ENCODE measurements at places on chromosomes 2 and 18.

DNA sequence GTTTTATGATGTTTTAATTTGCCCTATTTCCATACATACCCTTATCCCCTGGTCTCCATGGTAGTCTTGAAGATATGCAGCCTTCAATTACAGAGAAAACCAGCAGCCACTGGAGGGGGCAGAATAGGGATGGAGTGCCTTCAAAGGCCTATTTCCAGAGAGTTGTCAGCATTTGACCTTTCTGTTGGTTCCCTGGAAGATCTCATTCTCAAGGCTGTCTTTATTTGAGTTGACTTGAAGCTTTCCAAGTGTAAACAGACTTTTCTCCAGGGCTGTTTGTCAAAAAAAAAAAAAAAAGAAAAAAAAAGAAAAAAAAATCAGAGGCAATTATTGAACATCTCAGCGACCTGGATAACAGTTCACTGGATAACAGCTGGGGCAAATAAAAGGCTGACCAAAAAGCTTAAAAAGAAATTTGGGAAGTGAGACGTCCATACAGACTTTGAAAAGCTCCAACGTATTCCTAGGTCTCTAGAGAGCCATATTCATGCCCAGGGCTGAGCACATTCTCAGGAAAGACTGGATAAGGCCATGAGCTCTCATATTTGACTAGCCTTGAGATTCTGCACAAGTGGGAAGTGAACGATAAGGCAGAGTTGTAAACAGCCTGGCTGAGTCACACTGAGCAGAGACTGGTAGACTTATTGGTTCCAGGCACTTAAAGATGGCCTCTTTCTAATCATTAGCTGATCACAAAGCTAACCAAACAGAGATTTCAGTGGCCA is 126.6 kb downstream of the VAPA start:
- no peak for DNase-seq

DNA sequence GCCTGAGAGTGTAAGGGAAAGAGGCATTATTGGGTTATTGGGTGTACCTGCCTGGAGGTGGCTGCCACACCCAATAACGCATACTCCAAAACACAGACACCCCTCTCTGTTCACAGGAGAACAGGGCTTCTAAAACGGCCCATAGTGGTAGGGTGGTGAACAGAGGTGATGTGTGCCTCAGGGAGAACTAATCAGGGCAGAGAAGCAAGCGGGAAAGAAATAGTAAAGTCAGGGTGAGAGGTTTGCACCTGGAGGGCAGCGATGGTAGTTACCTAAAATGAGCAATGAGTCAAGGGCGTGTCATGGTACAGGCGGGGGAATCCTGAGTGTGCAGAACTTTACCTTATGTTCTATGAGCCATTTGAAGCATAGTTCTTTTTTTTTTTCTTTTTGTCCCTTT is 21.6 kb upstream of the VPS4B start:
- no peak for DNase-seq

GRCh38 chr2:71528749-71529148 is 75.4 kb downstream of the DYSF start:
- DNase-seq = no peak

GRCh38 chr2:160372010-160372356 is 121.6 kb downstream of the RBMS1 start:
- DNase-seq = no peak

DNA sequence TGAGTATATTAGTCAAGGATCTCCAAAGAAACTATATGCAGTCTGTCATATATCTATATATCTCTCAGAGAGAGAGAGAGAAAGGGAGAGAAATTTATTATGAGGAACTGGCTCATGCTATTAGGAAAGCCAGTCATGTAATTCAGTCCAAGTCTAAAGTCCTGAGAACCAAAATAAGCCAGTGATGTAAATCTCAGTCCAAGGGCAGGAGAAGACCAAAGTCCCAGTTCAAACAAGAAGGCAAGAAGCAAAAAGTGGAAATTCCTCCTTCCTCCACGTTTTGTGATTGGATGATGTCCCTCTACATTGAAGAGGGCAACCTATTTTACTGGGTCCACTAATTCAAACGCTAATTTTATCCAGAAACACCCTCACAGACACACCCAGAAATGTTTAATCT is 34.2 kb upstream of the SPATS2L start:
- DNase-seq = no peak

GRCh38 chr2:97706708-97707345 is 6.5 kb upstream of the ZAP70 start:
- DNase-seq = no peak

- no peak for DNase-seq
Observed at GRCh38 chr2:120456867-120457266, 110.9 kb downstream of the INHBB start.

DNA sequence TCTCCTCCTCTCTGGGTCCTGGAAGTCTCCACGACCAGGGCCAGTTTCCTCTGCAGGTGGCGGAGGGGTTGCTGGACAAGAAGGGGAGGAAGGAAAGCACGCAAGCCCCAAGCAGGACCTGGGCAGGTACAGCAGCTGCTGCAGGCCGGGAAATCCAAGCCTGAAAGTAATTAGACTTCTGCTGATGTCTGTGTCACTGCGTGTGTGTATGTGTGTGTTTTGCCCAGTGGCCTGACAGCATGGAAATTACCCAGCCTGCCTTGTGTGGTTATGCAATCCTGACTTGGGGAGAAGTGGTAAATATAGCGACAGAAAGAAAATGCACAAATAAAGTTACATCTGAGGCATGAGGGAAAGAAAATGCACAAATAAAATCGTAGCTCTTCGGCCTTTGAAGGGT is 121.8 kb upstream of the ZBTB14 start:
- no peak for DNase-seq

DNA sequence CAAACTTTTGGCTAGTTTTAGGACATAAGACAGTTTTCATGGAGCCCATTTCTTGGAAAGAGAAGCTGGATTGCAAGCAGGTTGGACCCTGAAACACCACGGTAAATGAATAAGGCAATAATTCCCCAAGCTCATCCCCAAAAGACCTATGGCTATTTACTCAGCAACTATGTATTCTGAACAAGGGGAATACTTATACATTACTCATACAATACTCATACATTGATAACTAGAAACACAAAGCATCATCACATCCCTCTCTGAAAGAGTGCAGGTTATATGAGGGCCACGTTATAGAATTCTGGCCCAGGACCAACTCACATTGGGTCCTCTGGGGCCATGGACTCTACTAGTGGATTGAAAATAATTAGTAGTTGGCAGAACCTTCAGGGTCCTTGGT is 154.8 kb downstream of the TMX3 start:
- DNase-seq = no peak

- peak; percentile 73 for DNase-seq
Observed at GRCh38 chr2:117523267-117523666, 291.2 kb upstream of the DDX18 start.

DNA sequence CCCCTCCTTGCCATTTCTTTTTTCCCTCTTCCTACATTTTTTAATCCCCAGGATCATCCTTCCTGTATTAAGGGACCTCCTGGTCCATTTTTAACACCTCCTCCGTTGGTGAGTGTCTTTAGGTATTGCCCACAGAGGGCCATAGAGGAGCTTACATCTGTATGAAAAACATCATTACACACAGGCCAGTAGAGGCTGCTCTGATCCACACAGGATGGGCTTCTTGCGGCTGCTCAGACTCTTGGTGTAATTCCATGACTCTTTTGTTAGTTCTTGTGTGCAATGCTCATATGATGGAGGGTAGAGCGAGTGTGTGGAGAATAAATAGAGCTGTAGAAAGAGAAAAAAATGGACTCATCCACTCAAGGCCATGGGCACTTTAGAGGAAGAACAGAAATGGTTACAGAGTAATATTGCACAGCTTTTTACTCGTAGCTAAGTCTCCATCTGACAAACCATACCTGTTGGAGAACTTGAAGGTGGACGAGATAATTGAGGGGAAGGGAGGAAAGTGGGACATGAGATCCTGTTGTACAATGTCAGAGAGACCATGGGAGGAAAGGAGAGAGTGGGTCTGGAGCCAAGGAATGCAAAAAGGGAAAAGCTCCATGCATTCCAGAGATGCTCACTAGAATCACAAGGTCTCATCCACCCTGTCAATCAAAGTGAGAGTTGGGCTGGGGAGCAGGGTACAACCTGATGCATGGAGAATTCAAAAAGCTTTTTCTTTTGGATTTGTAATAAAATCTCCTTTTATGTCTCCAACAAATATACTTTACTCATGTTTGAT is 129.7 kb upstream of the TNP1 start:
- DNase-seq = no peak

DNA sequence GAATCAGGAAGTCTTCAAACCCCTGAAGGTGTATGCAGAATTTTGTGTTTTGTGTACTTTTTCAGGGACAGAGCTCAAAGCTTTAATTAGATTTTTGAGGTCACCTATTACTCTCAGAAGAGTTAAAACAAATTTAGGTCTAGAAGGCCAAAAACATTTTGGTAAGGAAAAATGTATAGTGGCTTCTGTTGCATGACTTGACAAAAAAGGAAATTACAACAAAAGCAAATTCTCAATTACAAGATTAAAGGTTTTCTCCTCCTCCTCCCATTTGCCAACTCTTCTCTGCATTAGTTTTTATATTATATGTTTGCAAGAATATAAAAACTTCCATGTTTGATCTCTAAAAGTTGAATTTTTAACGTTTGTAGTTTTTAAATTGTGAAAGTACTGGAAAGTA is 4.0 kb downstream of the PIK3C3 start:
- DNase-seq = no peak

GRCh38 chr2:124662946-124663644 is 638.0 kb downstream of the CNTNAP5 start:
- DNase-seq = no peak

DNA sequence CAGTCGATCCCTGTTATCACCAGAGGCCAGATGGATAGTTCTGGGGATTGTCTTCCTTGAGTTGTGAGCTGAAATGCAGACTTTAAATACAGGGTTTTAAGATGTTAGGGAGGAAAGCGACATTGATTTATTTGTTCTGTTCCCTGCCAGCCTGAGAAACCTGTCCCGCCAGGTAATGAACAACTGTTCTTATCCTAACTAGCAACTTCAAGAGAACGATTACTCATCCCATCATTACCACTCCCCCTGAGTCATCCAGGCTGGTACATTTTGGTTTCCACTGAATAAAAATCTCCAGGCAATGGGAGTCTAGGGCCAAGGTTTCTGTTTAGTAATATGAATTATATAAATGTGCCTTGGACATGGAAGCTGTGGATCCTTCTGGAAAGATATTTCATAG is 131.2 kb downstream of the LYPD6B start:
- DNase-seq = peak; percentile 33

DNA sequence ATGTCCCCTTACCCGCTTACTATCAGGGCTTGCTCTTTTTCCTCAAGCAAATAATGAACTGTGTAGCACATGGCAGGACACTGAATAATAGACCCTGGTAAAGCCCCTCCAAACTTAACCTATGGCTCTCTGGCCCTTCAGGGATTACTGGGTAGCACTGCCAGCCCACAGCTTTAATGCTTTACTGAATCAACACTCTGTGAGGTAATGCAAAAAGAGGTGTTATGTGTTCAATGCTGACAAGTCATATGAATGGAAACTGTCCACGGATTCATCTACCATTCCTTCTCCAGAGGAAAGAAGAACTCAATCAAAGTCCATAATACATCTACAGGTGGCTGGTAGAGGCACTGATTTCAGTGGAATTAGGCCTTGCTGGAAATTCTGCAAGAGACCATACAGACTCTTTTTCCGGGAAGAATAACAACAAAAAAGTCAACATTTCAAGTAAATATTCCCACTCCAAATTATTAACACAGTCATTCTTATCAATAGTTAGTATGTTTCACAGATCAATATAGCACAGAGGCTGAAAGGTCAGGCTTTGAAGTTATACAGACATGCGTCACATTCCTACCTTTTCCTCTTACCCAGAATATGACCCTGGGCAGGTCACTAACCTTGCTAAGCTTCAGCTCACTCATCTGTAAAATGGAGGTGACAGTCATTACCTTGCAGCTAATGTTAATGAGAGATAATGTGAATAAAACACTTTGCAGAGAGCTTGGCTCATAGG is 13.8 kb upstream of the MYOM1 start:
- DNase-seq = no peak

- DNase-seq = no peak
Observed at GRCh38 chr2:231567159-231567558, 25.5 kb upstream of the TEX44 start.

DNA sequence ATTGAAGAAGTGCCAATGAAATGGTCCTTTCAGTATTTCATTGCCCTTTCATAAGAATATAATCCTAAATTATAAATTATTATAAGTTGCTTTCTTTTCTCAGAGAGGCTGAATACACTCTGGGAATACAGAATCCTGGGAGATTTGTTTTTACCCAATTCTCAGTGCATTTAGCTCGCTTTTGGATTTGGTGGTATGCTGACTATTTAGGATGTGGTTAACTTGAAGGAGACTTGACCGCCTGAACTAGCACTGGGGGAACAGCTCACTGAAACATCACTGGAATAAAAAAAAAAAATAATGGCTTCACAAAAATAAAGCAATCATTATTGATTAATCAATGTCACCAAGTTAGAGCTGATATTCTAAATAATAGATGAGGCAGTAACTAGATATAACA is 10.2 kb downstream of the TNFAIP6 start:
- no peak for DNase-seq

DNA sequence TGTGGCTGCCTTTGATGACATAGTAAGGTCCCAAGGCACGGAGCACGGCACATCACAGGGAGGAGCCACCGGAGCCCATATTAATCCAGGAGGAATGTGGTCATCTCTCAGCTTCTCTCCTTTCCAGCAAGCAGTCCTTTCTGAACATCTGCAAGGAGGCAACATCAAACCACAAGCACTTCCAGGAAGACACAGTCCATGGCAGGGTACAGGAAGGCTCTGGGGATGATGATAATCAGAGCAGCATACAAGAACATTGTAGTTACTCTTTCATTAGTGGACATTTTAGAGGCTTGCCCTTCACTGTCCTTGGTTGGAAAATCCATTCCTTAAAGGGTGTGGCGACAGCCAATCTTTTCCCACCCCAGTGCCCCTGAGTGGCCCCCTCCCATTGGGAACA is 31.1 kb downstream of the YPEL5 start:
- DNase-seq = no peak

GRCh38 chr2:134289225-134289624 is 35.4 kb downstream of the MGAT5 start:
- no peak for DNase-seq

DNA sequence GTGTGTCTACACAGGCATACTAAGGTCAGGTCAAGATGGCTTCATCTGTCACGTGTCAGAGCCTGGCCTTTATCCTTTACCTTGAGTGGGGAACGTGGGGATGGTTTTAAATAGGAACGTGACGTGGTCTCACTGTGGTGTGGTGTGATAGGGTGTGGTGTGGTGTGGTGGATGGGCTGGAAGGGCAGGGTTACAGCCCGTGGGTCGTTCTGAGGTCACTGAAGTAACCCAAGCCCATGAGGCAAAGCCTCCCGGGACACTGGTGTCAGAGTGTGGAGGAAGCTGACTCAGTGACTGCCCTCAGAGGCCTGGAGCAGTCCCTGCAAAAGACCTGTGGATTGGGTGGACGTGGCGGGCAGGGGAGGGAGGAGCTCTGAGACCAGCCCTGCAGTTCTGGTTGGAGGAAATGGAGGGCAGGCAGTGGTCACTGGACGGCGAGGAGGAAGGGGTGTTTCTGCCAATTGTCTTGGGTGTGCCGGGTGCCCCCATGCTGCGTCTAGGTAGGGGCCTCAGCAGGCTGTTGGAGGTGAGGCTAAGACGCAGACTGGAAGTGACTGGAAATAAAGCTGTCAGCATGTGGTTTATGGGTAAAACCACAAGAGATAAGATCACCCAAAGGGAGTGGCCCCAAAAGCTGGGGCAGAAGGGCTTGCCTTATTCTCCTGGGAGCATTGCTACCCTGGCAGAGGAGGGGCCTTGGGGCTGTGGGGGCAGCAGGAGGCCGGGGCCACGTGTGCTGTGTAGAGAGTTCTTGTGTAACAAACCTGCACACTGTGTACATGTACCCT is 84.8 kb downstream of the SH3RF3 start:
- no peak for DNase-seq

All from NCI-H510A (cell line).